ENCODE measurements at places on chromosomes 7 and 10.
A peak's percentile ranks its signal among the peaks of the same experiment; 100 is the strongest.

DNA sequence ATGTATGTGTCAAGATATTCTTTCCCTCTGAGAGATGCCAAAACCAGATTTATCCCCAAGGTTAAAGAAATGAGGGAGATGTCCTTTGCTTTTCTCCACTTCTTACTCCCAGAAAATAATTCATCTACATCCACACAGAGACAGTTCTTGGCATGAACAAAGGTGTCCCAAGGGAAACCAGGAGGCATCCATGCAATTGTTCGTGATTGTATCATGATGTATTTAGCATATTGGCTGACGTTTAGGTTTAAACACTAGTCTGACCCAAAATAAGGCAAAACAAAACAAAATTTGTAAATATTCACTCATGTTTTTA lies 223.9 kb downstream of the C7orf25 start:
- DNase-seq: no peak

- DNase-seq: no peak
Observed at GRCh38 chr7:142898377-142899170, 13.0 kb upstream of the TRPV6 start.

DNA sequence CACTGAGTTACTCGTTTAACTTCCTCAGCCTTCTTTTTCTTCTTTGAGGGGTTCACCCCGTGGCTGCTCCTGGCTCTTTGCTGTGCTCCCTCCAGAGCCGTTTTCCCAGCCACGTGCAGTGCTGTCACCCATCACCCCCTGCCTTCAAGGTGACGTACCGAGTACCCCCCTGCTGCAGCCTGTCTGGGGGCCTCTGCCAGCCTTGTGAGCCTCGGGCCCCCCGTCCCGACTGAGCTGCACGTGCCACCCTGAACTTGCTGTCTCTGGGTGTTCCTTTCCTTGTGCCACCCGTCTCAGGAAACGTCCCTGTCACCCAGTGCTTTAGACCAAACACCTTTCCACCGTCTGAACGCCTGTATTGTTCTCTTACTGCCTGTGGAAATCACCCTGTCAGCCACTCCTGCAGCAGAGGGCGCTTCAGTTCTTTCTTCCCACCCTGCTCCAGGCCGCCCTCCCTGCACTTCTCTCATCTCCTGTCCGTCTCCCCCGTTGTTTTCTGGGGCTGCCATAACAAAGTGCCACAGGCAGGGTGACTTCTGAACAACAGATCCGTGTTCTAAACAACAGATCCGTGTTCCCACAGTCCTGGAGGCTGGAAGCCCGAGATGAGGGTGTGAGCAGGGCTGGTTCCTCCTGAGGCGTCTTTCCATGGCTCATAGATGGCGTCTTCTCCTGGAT lies 44.6 kb downstream of the WDR37 start:
- DNase-seq: no peak

DNA sequence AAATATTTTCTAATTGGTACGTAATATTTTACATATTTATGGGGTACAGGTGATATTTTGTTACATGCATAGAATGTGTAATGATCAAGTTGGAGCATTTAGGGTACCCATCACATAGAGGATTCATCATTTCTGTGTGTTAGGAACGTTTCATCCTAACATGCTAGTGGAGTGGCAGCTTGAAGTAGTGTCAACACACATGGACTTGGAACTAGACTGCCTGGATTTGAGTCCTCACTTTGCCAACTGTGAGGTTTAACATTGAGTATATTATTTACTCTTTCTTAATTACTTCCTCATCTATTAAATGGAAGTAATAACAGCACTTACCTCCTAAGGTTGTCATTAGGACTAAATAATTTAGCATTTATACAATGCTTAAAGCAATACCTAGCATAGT lies 241.9 kb downstream of the PLXDC2 start:
- no peak for DNase-seq

- DNase-seq: no peak
Observed at GRCh38 chr10:84432891-84433290, 104.5 kb downstream of the CCSER2 start.

GRCh38 chr10:31875608-31876007 lies 53.0 kb downstream of the ARHGAP12 start:
- DNase-seq: no peak

DNA sequence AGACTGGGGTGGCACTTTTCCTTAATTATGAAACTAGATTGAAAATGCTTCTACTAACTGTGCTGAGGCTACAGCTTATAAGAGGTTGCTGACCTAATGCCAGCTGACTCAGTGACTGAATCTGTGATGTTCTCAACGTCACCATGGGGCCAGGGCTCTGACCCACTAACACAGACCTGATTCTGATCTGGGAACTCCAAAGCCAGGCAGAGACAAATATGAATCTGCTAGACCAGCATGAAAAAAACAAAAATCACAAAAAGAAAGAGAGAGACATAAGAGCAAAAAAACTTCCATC lies 16.1 kb downstream of the USP6NL start:
- DNase-seq: no peak

DNA sequence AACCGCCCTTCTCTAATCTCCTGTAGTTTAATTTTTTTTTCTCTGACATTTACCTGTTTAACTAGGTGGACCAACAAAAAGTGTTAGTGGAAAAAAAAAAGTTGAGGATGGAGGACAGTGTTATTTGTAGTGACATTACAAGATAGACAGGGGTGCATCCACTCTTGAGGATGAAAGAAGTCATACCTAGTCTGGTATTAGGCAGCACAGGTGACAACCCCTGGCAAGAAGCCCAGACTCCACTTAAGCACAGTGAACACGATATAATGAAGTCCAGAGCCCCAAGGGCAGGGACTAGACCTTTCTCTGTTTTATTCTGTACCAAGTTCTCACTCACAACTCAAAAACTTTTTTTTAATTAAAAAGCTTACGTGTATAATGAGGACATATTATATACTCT lies 268.4 kb downstream of the GPR37 start:
- no peak for DNase-seq

DNA sequence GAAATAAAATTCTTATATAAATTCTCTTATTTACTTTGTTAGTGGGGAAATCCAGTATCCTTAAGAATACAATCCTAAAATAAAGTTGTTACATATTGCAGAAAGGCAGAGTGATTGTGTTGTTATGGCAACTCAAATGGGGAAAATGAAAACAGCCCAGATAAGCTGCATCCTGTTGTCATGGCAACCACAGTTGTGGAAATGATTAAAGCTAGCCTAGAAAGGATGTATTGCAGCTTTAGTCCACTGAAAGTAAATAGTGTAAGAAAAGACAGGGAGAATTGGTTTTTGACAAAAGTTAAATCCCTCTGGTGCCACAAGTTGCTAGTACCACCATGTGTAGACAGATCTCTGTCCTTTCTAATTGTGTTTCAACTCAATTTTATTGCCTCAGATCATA lies 43.2 kb downstream of the BTRC start:
- DNase-seq: no peak

DNA sequence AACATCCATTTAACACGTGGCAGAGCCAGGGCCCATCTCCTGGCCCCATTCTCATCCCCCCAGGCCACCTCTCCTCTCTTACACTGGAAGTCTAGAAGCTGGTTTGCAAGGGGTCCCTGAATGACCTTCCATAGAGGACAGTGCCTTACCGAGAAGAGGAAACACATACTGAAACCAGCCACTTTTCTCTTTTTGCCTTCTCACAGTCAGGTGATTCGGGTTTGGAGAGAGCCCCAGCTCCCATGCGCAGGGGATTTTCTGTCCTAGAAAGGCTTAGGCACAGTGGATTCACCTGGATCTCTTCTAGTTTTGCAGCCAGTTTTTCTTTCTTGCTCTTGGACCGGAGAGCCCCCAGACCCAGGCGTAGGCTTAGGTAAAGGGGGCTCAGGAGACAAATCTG lies 334.1 kb upstream of the C7orf33 start:
- DNase-seq: no peak

GRCh38 chr10:133027482-133027881 lies 60.2 kb upstream of the ADGRA1 start:
- no peak for DNase-seq

- peak; percentile 67 for DNase-seq
Observed at GRCh38 chr10:127117125-127117524, 79.3 kb downstream of the INSYN2A start.

DNA sequence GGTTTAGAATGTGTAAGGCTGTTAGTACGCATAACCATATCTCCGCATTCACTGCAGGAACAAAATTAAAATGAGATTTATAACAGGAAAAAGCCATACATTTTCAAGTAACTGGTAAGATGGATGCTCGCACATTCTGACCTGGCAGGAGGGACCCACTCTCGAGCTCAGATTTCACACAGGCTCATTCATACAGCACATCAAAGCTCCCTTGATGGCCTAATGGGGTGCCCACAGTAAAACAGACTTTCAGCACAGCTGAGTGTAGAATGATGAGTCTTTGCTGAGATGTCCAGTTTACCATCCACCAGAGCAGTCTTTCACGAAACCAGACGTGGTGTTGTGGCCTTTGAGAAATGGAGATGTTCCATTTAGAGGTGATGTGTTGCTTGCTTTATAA lies 8.9 kb downstream of the FOXI2 start:
- no peak for DNase-seq

- DNase-seq: no peak
Observed at GRCh38 chr10:119330342-119330741, 123.0 kb downstream of the GRK5 start.

DNA sequence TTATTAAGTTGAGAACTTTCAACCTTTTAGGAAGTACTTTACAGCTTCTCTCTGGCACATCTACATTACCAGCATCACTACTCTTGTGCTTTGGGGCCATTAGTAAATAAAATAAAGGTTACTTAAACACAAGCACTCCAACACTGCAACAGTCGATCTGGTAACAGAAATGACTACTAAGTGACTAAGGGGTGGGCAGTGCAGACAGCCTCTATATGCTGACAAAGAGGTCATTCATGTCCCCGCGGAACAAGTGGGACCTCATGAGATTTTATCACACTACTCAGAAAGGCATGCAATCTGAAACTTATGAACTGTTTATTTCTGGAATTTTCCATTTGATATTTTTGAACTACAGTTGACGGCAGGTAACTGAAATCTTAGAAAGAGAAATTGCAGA lies 111.3 kb upstream of the DNAJB12 start:
- DNase-seq: no peak

- DNase-seq: no peak
Observed at GRCh38 chr7:80699045-80699638, 60.7 kb downstream of the CD36 start.

DNA sequence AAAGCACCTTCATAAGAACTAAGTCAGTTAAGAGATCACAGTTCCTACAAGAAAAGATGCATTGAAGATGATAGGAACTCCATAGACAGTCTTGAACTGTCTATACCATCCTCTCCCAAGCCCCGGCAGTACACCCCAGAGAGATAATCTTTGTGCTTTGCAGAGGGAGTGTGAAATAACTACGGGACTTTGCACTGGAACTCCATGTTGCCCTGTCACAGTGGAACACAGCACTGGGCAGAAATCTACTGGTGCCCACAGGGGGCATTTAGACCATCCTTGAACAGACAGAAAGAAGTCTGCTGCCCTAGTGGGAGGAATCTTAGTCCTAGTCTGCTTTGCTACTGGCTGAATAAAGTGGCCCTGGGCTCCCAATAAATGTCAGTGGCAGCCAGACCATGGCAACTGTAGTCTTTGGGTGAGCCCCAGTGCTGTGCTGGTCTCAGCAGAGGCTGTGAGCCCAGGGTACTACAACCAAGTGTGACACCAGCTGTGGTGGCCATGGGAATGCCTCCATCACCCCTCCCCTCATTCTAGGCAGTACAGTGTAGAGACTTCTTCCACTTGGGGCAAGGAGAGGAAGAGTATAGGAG lies 107.7 kb upstream of the TMEM168 start:
- DNase-seq: no peak

DNA sequence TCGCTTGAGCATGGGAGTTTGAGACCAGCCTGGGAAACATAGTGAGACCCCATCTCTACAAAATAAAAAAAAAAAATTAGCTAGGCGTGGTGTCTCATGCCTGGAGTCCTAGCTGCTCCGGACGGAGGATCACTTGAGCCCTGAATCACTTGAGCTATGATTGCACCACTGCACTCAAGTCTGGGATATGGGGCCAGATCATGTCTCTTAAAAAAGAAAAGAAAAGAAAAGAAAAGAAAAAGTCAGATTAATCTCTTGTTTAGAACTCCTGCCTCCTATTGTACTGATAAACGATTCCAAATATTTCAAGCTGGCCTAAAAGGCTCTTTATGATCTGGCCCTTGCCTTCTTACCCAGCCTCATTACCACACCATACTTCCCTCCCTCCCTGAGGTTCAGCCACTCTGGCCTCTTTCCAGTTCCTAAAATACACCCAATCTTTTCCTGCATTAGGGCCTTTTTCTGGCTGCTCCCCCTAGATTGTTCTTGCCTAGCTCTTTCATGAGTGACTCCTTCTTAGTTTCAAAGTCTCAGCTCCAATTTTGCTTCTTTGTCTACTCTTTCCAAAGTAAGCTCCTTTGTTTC lies 41.7 kb downstream of the VCL start:
- DNase-seq: no peak

GRCh38 chr10:31622978-31623377 lies 304.0 kb downstream of the ZEB1 start:
- DNase-seq: no peak

- DNase-seq: no peak
Observed at GRCh38 chr10:121648493-121648892, 50.2 kb upstream of the FGFR2 start.

GRCh38 chr7:92934096-92934495 lies 97.7 kb upstream of the CDK6 start:
- DNase-seq: no peak

GRCh38 chr7:17474724-17475344 lies 176.4 kb downstream of the AHR start:
- no peak for DNase-seq

DNA sequence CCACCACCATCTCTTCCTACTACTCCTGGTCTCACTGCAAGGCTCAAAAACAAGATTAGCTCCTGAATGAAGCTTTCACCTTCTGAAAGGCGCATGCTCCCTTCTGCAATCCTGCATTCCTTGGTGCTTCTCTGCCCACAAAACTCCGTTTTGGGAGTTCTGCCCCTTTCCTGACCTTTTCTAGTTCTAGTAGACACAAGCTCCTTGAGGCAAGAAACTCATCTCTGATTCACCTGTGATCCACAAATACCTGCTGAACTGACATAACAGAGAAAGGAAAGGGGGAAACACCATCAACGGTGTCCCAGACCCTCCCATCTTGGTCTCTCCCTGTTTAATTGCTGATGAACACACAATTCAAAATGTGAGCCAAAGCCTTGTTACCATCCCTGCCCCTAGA lies 64.0 kb upstream of the EGR2 start:
- DNase-seq: no peak

- DNase-seq: no peak
Observed at GRCh38 chr10:31819391-31819820, 109.2 kb downstream of the ARHGAP12 start.

Data from liver (tissue), 10 donors.